ENCODE measurements at places on chromosomes 7 and 10.

DNA sequence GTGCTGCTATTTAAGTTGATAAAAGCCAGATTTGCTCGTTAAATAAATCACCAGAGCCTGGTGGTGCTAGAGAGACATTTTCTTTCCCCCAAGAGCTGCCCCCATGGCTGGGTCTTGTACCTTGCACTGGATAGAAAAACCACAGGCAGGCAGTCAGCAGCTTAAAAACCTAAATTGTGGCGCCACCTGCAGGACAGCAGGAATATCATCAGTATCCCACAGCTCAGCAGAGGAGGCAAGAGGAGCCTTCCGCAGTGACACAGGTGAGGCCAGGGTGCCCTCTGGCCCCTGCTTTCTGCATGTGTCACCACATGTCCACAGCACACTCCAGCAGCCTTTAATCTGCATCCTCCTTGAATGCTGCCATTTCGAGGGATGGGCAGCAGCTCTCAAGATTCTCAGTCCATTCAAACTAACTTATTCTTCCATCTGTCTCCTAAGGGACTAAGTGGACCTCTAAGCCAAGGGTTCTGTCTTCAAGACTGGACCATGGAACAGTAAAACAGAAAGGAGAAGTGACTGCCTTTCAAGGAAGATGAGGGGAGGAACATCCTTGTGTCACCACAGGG, 4.5 kb upstream of the PLXNA4 start:
- DNase-seq = no peak

GRCh38 chr10:60536529-60537114, 146.9 kb upstream of the ANK3 start:
- DNase-seq = no peak

DNA sequence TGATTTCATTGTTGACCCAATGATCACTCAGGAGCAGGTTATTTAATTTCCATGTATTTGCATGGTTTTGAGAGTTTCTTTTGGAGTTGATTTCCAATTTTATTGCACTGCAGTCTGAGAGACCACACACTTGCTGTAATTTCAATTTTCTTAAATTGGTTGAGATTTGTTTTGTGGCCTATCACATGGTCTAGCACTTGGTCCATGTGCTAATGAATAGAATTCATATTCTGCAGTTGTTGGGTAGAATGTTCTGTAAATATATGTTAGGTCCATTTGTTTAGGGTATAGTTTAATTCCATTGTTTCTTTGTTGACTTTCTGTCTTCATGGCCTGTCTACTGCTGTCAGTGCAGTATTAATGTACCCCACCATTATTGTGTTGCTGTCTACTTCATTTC, 36.3 kb upstream of the PPP1R9A start:
- DNase-seq = no peak

GRCh38 chr7:100152937-100153666, 4.4 kb downstream of the LAMTOR4 start:
- DNase-seq = no peak

- no peak for DNase-seq
Observed at GRCh38 chr7:5388273-5388901, 35.2 kb downstream of the TNRC18 start.

GRCh38 chr7:22633954-22634474, 93.0 kb upstream of the IL6 start:
- DNase-seq = no peak

GRCh38 chr7:111883241-111883640, 320.9 kb upstream of the IMMP2L start:
- no peak for DNase-seq

DNA sequence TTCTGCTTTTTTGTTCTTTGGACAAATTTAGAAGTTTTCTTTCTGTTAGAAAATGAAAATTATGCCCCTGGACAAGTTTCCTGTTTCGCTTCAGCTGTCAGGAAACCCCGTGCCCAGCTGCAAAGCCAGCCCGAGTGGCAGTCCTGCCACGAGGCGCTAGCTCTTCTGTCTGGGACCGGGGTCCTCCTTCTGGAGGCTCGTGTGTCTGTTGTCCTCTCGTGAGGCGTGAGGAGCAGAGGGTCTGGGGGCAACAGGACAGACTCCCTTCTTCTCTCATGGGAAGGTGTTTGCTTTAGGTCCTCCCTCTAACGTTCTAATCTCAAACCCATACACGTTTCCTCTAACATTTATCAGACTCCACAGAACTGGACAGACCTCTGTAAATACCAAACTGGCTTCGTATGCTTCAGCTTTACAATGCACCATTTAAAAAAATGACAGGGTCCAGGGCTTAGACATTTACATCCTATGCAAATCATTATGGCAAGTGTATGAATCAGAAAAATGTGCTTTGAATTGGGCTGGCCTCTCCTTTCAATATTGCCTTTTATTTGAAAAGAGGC, 184.5 kb upstream of the SHH start:
- DNase-seq = peak; percentile 21

DNA sequence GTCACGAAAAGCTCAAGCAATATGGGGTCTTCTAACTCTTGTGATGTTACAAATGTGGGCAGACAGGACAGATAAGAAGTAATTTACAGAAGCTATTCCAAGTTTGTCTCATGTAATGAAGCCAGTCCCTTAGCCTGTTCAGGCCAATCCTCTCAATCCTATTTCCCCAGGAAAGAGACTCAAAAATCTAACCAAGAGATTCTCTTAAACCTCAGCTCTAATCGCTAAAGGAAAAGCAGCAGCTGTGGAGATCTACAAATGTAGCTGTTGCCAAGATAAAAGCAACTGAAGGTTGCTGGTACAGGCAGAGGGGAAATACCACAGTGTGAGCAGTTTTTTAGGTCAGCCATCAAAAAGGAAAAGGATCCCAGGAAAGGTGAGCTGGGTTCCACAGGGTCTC, 39.3 kb downstream of the ANK3 start:
- DNase-seq = no peak

DNA sequence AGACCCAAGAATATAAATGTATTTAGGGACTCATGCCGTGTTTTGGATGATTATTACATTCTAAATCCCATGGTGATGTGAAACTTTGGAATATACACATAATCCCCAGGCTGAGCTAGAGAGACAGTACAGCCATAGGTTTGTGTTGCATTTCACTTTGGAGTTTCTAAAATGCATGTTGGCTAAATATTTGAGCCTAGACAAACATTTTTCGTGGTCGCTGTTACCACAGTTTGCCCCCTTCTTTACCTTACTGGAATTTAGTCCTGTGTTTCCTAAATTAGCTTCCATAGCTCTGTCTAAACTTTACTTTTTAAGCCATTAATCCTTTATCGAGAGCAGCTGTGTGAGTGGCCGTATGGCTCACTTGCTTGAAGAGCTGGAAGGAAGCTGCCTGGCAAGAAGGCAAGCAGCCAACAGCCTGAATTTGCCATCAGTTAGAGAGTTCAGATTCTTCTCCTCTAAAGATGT, 192.0 kb downstream of the BICC1 start:
- no peak for DNase-seq

DNA sequence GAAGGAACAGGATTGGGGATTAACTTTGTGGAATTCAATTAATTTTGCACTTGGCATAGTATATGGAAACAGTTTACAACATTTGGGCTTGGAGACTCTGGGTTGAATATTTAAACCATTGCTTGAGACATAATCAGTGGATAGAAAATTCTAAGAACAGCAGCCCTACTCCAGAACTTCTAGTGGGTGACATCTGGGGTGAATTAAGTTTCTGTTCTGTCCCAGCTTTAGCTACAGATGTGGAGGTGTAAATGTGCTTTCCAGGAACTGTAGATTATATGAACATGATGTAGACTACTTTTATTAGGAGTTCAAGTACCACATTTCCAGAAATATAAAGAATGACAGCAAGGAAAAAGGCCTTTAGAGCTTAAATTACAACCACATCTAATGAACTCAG, 51.9 kb upstream of the SKAP2 start:
- DNase-seq = no peak

DNA sequence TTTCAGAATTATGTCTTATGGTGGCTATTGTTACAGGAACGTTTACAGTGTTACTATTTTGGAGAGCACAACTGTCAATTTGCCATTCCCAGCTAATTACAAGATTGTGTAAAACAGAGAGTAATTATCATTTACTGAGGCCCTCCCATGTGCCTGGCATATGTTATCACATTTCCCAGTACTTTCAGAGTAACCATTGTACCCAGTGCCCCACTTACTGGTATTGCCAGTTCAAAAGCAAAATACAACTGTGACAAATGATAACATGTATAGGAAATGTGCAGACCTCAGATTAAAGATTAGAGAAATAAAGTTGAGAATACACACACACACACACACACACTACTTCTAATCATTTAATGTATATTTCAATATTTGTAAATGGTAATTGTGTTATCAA, 572.5 kb downstream of the POM121L12 start:
- DNase-seq = no peak

DNA sequence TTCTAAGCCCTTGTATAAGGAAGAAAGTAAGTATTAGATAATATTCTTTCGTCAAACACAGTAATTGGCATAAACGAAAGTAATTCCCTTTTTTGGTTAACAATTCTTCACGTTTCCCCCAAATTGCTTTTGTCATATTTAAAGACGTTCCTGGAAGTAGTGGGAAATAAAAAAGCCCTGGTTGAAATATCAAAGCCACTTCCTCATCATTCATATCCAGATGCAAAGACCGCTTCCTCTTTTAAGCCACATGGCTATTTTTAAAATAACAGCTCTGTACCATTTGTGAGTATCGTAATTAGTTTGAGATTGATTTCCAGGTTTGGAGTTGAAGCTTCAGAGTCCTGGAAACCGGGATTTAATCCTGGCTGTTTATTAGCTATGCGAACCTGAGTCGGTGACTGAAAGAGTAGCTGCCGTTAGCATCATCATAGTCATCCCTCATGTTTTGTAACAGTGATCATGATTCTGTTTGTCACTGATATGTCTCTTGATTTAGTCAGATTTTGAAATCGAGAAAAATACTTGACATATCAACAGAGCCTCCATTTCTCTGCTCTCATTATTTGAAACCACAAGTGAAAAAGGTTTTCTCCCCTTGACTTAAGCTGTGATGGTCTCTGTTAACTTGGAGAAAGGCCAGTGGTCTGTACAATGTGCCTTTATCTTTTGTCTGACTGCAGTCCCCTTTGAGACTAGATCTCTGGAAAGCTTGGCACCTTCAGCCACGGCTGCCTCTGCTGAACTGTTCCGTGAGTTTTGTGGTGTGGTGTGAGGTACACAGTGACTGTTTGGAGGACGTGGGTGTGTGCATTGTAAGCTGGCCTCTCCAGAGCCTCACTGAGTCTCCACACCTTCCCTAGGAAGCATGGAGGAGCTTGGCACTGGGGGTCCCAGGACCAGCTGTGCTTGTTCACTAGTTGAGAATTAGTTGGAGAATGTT, 18.1 kb downstream of the OPTN start:
- no peak for DNase-seq

Data from coronary artery (tissue), 2 donors.